Tibial artery (tissue), 4 donors: ENCODE measurements at places on chromosomes 1 and 21.

DNA sequence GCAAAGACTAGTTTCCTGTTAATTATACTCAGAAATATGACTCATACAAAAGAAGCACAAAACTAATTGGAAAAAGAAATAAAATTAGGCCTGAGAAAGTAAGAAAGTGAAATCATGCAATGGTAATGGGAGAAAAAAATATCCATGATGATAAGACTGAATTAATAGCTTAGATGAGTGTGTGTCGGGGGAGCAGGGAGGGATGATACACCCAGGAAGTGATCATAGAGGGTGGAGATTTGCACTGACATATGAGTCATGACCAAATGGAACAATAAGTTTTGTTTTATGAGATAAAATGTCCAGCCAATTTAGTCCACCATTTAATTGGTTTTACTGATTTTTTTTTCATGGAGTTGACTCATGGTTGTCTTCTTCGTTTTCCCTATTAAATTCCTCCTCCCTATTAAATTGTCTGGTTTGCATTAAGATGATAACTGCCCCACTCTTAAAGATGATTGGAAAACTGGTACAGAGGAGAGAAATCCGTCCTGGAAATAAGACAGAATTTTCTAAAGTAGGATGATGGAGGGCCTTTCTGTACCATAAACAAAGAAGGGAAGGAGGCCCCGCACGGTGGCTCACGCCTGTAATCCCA is 111.7 kb upstream of the KCNJ6 start:
- H3K4me1 ChIP-seq, result no peaks in the 10 kb centered on the region
- no peak overlapping the region for H3K27ac ChIP-seq
- no peaks in the 10 kb centered on the region for H3K36me3 ChIP-seq
- no peak for DNase-seq
- H3K4me3 ChIP-seq, result no peak overlapping the region

DNA sequence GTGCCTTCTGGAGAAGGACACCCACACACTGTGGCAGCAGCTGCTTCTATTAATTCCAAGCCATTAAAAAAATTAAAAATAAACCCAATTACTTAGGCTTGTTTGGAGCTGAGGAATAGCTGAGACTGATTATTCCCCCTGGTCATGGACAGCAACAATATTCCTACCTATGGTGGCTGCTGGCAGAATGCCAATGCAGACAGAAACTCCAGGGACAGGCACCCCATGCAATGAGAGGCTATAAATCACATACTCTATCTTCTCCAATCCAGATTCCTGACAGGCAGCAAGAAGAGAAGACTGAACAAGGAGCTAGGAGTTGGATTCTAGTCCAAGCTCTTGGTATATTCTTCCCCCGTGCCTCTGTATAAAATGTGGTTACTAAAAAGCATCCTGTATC is 275.4 kb upstream of the BEND5 start:
- no peaks in the 10 kb centered on the region for H3K27me3 ChIP-seq
- DNase-seq, result no peak
- no peaks in the 10 kb centered on the region for H3K4me1 ChIP-seq
- H3K27ac ChIP-seq, result no peak overlapping the region
- no peaks in the 10 kb centered on the region for H3K36me3 ChIP-seq
- H3K4me3 ChIP-seq, result no peak overlapping the region

DNA sequence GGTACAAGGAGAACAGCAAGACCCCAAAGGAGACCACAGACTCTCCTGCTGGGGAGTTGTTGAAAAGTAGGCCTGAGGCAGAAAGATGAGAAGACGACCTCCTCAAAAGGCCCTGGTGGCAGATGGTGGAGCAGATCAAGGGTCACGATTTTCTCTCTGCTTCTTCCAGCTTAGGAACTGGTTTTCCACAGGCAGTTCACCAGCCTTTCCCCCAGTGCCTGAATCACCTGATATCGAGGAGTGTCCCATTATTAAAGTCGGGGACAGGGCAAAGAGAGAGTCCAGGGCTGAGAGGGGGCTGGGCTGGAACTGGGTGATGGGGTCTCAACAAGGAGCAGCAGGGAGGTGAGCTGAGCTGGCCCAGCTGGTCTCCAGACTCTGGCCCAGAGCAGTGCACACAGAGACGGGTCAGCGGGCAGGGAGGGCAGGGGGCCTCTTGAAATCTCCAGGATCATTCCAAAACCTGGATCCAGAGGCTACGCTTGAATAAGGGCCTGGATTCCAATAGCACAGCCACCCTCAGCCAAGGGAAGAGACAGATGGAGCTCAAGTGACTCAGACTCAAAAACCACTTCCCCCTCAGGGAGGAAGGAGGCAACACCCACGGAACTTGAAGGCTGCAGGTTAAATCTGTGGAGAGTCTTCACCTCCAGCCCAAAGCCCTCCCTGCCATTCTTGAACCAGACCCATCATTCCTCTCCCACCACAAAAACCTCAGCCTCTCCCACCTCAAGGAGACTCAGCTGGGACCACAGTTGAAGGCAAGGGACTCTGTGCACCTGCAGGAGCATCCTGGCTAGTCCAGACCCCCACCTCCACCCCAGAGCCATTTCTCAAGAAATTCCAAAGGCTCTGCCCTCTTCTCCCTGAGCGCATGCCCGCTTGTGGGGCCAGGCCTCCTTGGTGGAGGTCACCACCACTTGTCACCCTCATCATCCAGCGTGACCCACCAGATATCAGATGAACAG is at the start of gene S100A5:
Gene S100A5 (minus strand): TSS at position 541 of the 968 bp plus-strand sequence. CDS start 743 bp downstream, outside the sequence.
- H3K4me1 ChIP-seq, result peaks cover 47% of the 10 kb centered on the region
- H3K27ac ChIP-seq, result peak within 1 kb of the TSS; percentile 78
- no peak within 1 kb of the TSS for H3K4me3 ChIP-seq
- no peak for DNase-seq
- H3K27me3 ChIP-seq, result no peaks in the 10 kb centered on the region
- H3K36me3 ChIP-seq, result no peaks in the 10 kb centered on the region

DNA sequence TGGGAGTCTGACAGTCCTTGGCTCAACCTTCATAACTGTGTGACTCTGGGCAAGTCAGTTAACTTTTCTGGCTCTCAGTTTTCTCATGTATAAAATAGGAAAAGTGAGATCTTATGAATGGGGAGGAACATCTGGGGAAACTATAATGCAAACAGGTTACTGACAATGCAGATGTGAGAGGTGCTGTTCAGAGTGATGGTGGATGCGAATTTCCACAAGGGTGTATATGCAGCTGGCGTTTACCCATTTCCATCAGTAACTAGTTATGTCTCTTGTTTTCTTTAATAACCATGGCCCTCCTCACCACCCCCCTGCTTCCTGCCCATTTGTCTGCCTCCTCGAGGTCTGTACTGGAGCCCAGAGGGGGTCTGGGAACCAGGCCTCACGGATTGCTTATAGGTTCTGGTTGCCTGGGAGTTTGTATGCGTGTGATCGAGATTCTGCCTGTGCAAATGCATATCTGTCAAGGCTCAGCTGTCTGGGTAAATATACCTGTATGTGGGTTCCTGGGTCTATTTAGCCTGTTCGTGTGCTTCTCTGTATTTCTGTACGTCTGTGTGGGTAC is 44.4 kb downstream of the AHDC1 start:
- H3K4me3 ChIP-seq, result no peak overlapping the region
- peaks cover 92% of the 10 kb centered on the region for H3K4me1 ChIP-seq
- H3K36me3 ChIP-seq, result peaks cover 10% of the 10 kb centered on the region
- H3K27ac ChIP-seq, result peak overlapping the region; percentile 99
- DNase-seq, result no peak

DNA sequence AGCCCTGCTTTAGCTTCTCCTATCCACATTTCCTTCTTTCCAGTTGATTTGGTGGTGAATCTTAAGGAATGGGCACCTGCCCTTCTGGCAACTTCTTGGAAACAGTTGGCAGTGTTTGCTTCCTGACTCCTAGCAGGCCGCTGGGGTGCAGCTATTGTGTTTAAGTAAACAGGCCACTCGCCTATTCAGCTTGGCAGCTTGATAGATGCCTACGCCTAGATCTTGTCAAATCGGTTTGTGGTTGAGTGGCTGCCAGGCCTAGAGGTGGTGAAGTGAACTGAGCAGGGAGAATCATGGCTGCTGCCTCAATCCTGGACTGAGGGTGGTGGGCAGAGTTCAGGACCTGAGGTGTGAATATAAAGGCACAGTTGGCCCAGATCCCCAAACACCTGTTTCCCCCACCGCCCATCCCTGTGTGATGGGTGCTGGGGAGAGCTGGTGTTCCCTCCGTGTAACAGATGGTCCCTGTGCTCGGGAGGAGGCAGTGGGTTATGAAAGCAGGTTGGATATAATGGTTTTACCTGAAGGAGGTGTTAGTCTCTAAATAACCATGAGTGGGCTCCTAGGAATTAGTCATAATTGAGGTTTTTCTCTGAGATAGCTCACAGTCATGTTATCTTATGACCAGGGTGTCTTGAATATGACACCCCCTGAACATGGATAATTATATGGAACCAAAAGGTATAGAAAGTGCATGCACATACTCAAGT is 940 bp upstream of the PLA2G2C start:
- no peak overlapping the region for H3K4me3 ChIP-seq
- DNase-seq, result no peak
- peaks cover 86% of the 10 kb centered on the region for H3K27me3 ChIP-seq
- H3K4me1 ChIP-seq, result peaks cover 7% of the 10 kb centered on the region

DNA sequence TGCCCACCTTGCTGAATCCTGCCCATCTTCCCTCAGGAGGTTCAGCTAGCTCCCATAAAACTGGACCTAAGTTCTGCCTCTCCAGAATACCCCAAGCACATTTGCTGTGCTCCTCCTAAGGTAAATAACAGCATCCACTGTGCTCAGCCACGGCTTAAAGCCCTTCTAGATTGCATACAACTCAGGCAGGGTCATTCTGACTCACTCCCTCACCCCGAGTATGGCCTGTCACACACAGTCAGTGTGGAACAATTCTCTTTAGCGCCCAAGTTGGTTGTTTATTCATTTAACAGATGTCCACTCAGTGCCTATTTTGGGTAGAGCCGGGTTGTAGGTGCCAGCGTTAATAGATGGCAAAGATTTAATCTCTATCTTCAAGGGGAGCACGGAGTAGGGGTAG is 147.5 kb upstream of the EDN2 start:
- peaks cover 4% of the 10 kb centered on the region for H3K27me3 ChIP-seq
- no peak overlapping the region for H3K27ac ChIP-seq
- H3K4me1 ChIP-seq, result no peaks in the 10 kb centered on the region
- no peaks in the 10 kb centered on the region for H3K36me3 ChIP-seq
- H3K4me3 ChIP-seq, result no peak overlapping the region
- no peak for DNase-seq

DNA sequence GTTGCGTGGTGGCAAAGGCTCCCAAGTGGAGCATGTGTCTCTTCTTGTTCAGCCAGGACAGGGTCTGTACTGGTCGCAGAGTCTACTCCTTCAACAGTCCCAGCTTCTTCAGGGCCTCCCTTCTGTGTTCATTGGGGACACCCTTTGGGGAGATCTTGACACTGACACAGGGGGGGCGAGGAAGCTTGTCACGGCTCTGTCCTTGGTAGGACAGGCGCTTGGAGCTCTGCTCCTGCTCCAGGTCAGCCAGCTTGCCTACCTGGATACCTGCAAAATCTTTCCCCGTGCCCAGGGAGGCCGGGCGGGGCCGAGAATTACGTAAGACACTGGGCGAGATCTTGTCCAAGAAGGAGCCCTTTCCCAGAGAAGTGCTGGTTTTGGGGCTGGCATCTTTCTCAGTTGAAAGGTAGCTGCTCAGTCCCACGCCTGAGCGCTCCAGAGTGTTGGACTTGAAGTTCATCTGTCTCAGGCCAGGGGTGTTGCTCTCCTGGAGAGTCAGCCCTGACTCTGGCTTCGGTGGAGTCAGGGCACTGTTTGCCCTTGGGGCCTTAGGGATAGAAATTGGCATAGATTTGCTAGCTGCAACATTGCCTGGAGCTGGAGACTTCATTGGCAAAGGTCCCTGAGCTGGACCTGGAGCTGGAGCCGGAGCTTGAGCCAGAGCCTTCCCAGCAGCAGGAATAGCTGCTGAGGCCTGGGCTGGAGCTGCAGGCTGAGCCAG is 10.5 kb downstream of the C1orf116 start:
- DNase-seq, result no peak
- H3K27ac ChIP-seq, result no peak overlapping the region
- H3K4me1 ChIP-seq, result peaks cover 32% of the 10 kb centered on the region
- no peaks in the 10 kb centered on the region for H3K27me3 ChIP-seq
- H3K36me3 ChIP-seq, result no peaks in the 10 kb centered on the region
- no peak overlapping the region for H3K4me3 ChIP-seq

GRCh38 chr1:67664048-67664447 is 21.0 kb upstream of the GADD45A start:
- H3K4me3 ChIP-seq, result no peak overlapping the region
- no peak overlapping the region for H3K27ac ChIP-seq
- no peaks in the 10 kb centered on the region for H3K36me3 ChIP-seq
- H3K4me1 ChIP-seq, result no peaks in the 10 kb centered on the region

DNA sequence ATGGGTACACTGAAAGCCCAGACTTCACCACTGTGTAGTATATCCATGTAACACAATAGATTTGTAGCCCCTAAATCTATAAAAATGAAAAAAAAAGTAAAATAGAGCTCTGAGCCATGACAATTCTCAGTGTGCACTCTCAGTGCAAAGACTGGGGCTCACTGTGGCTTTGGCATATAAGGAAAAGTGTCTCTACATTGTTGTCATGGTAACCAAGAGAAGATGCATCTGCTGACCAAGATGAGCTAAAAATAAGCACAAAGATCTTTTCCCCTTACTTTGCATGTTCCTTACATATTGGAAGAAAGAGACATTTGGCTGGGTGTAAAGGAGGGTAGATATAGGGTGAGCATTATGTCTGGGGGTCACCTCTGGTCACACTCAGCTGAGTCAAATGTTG is 12.0 kb downstream of the PGLYRP4 start:
- peaks cover 14% of the 10 kb centered on the region for H3K27me3 ChIP-seq
- no peaks in the 10 kb centered on the region for H3K4me1 ChIP-seq
- no peaks in the 10 kb centered on the region for H3K36me3 ChIP-seq
- no peak for DNase-seq
- H3K27ac ChIP-seq, result no peak overlapping the region

- H3K4me3 ChIP-seq, result no peak overlapping the region
- DNase-seq, result no peak
- no peaks in the 10 kb centered on the region for H3K27me3 ChIP-seq
- no peaks in the 10 kb centered on the region for H3K36me3 ChIP-seq
- no peaks in the 10 kb centered on the region for H3K4me1 ChIP-seq
These were observed 104.0 kb downstream of the PDE4B start for GRCh38 chr1:65896721-65897120.

- no peak overlapping the region for H3K27ac ChIP-seq
- H3K27me3 ChIP-seq, result no peaks in the 10 kb centered on the region
- H3K4me1 ChIP-seq, result peaks cover 11% of the 10 kb centered on the region
- DNase-seq, result no peak
These were observed 25.0 kb downstream of the KANK4 start for GRCh38 chr1:62294261-62294660.

DNA sequence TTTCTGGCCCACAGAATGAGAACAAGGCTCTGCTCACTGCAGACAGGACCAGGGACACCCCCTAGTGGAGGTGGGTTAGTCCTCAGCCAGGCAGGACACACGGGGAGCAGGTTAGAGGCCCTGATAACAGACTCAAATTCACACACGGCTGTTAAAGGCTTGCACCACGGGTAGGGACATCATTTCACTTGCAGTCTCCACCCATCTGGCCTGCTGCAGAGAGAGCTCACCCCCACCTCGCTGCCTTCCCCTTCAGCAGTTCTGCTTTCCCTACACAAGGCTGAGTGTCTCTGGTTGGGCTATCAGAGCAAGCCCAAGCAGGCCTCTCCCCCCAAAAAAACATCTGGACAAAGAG is 20.6 kb downstream of the MEF2D start:
- H3K27ac ChIP-seq, result peak overlapping the region; percentile 91
- H3K4me1 ChIP-seq, result peaks cover 13% of the 10 kb centered on the region
- no peak for DNase-seq
- H3K27me3 ChIP-seq, result no peaks in the 10 kb centered on the region
